Prostate gland (tissue), 2 donors: ENCODE measurements at places on chromosomes 5 and 9. TPM values are rescaled to one million over a fixed set of nuclear protein-coding genes. Genes with fewer than 3 reads are reported as not detected.

- DNase-seq = no peak
Observed at GRCh38 chr5:164868761-164869160, 1363.3 kb downstream of the MAT2B start.

DNA sequence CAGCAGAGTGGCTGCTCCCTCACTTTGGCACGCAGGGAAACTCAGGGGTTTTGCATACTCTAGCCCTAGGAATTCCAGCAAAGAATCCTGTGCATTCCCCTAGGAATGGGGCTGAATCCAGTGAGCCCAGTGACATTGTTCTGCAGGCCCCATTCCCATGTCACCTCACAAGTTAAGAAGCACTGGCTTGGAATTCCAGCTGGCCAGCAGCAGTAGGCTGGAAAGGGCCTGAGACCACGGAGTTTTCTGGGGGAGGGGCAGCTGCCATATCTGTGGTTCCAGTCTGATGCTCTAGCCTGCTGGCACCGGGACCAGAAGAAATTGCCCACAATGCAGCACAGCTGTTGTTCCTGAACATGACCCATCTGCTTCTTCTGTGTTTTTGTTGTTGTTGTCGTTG lies 217.6 kb upstream of the DMRTA1 start:
- DNase-seq = no peak

TAF1L gene
- total RNA-seq = not detected

DNA sequence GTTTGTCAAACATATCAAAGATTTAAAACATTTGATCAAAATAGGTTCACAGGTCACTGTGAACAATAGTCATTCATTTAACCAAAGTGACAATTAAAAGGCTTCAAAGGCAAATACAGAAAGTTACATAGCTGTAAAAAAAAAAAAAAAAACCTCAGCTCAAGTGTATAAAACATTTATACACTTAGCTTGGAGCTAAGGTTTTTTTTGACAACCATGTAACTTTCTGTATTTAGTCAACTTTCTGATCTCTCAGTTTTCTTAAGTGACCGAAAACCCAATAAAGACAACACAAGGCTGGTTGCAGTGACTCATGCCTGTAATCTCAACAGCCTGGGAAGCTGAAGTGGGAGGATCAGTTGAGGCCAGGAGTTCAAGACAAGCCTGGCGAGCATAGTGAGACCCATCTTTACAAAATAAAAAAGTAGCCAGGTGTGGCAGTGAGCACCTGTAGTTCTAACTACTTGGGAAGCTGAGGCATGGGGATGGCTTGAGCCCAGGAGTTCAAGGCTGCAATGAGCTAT lies 16.4 kb upstream of the UBTD2 start:
- DNase-seq = no peak

GRCh38 chr5:157607371-157608161 lies 32.0 kb upstream of the ADAM19 start:
- no peak for DNase-seq
